Keratinocyte (primary cell): ENCODE measurements at places on chromosomes 5 and 9.

GRCh38 chr5:5542654-5543053 lies 120.2 kb downstream of the ICE1 start:
- no peaks in the 10 kb centered on the region for H3K4me1 ChIP-seq
- DNase-seq, result no peak
- no peak overlapping the region for H3K4me3 ChIP-seq
- H3K27ac ChIP-seq, result no peak overlapping the region
- H3K27me3 ChIP-seq, result no peaks in the 10 kb centered on the region

DNA sequence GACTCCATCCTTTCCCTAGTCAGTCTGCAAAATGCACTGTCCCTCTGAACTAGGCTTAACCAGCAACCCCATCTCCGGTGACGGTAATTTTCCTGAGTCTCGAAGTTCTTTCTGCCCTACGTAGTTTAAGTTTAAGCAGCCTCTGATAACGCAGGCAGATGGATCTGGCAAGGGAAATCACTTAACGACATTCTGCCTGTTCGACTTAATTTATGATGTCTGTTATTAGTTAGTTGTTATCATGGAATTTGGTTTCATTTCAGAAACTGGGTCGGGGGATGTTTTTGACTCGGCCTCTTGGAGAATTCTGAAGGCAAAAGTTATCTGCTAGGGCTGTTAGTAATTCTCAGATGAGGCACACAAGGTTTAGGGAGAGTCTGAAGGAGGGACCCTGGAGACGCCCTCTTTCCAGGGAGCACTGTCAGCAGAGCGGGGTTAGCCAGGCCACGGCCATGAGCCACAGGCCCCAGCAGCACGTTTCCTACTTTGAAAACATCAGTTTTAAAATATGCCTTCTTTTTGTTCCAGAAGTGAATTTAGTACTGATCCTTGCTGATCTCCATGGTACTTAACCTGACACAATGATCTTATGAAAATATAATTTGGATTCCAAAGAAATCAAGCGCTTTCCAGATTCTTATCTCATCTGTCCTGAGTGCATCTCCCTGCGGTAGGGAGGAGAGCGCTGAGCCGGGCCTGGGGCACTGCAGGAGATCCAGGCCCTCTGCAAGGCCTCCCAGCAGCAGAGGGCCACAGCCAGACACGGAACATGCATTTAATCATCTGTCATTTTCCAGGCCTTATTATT lies 171.0 kb upstream of the OTULINL start:
- peaks cover 13% of the 10 kb centered on the region for H3K4me1 ChIP-seq
- no peaks in the 10 kb centered on the region for H3K27me3 ChIP-seq
- no peak for DNase-seq
- peaks cover 55% of the 10 kb centered on the region for H3K36me3 ChIP-seq

- H3K27ac ChIP-seq, result no peak overlapping the region
- H3K4me1 ChIP-seq, result no peaks in the 10 kb centered on the region
- H3K27me3 ChIP-seq, result no peaks in the 10 kb centered on the region
- no peaks in the 10 kb centered on the region for H3K36me3 ChIP-seq
These were observed 236.2 kb downstream of the IRX2 start for GRCh38 chr5:2515180-2515764.

DNA sequence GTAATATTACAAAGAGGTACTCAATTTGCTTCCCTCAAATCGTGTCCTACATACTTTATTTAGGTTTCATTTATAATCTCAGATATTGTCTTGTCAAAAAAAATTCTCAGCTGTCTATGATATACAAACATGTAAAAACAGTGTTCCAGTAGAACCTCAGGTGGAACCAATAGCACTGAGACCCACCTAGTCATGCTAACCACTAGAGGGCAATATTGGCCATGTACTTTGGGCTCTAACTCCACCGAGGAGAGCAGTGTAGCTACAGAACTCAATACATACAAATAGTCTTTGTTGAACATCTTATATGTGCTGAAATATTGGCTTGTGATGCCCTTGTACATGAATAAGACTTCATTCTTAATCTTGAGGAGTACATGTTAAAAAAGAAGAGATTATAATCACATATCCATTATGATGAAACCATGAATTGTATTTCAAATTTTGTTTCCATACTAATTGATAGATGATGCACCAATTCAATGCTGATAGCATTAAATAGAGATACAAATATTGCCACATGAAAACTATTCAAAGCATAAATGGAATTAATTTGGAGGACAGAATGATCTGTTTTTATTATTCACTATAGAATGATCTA lies 71.2 kb upstream of the CNTLN start:
- no peak overlapping the region for H3K4me3 ChIP-seq
- no peak for DNase-seq
- H3K36me3 ChIP-seq, result no peaks in the 10 kb centered on the region
- no peak overlapping the region for H3K27ac ChIP-seq
- no peaks in the 10 kb centered on the region for H3K27me3 ChIP-seq

DNA sequence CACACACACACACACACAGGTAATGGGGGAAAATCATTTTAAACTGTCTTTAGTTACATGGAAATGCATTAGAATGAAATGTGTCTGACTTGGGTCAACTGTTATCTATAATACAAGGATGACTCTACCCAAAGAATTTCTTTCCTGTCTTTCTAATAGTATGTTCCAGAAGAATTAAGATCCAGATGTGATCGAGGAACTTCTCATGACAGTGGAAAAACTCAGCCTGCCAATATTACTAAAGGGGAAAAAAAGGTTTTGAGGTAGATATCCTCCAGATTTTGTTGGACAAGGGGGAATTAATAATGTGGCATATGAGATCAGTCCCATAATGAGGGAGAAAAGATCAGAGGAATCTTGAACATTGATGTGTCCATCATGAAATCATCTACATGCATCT lies 190.6 kb upstream of the MAP3K1 start:
- H3K36me3 ChIP-seq, result no peaks in the 10 kb centered on the region
- peaks cover 2% of the 10 kb centered on the region for H3K4me1 ChIP-seq
- no peak for DNase-seq
- no peak overlapping the region for H3K4me3 ChIP-seq
- H3K27me3 ChIP-seq, result no peaks in the 10 kb centered on the region

DNA sequence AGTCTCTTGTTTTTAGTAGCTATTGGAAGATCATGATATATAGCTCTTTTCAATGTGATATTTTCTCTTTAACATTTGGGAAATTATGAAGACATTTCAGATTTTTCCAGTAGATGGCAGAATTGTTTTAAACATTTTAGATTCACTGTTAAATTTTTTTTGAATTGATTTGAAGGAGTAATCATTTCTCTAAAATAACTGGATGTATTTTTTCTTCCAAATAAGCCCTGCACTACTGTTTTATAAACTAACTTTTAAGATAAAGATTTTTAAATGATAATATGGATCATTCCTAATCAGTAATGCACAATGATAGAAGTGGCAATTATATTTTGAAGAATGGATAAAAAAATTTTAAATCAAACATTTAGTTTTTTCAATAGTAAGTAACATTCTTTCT lies 14.2 kb downstream of the NDUFAF2 start:
- H3K27ac ChIP-seq, result no peak overlapping the region
- H3K36me3 ChIP-seq, result no peaks in the 10 kb centered on the region
- H3K4me3 ChIP-seq, result no peak overlapping the region

DNA sequence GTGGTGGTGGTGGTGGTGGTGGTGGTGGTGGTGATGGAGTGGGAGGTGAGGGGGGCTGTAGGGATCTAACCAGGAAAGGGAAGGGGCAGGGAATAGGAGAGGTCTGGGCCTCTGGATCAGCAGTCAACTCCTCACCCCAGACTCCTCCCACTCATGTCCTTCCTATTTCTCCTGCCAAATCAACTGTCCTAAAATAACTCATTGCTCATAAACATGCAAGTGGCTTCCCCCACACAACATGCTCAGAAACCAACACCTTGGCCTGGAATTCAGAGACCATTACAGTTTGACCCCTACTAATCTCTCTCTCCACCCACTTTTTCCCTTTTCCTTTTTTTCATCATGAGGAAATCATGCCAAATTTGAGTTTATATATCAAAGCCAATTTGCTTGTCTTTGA lies 8.4 kb upstream of the FSD1L start:
- H3K4me1 ChIP-seq, result peaks cover 2% of the 10 kb centered on the region
- no peak overlapping the region for H3K27ac ChIP-seq
- H3K27me3 ChIP-seq, result no peaks in the 10 kb centered on the region
- no peak overlapping the region for H3K4me3 ChIP-seq

- no peak overlapping the region for H3K27ac ChIP-seq
- no peaks in the 10 kb centered on the region for H3K4me1 ChIP-seq
- H3K36me3 ChIP-seq, result no peaks in the 10 kb centered on the region
- H3K4me3 ChIP-seq, result no peak overlapping the region
- no peak for DNase-seq
These were observed 193.4 kb downstream of the EDIL3 start for GRCh38 chr5:84191281-84191680.

DNA sequence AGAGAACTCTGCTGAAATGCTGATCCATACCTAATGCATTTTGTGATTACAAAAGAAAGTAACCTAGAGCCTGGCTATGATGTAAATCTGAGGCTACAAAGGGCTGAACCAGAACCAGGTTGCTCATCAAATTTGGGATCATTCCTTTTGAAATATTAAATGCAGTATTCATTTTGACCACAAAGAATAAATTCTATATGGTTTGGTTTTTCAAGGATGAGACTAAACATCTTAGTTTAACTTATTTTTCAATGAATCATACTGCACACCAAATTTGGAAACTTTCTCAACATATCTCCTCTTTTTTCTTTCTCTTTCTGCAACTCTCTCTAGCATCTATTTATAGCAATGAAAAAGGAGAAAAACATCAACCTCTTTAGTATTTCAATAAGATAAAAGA lies 46.5 kb downstream of the CEMIP2 start:
- no peaks in the 10 kb centered on the region for H3K27me3 ChIP-seq
- peaks cover 27% of the 10 kb centered on the region for H3K4me1 ChIP-seq
- H3K4me3 ChIP-seq, result no peak overlapping the region
- H3K27ac ChIP-seq, result no peak overlapping the region
- DNase-seq, result no peak

- H3K4me3 ChIP-seq, result no peak overlapping the region
- H3K4me1 ChIP-seq, result no peaks in the 10 kb centered on the region
- no peaks in the 10 kb centered on the region for H3K27me3 ChIP-seq
- DNase-seq, result no peak
These were observed 252.5 kb downstream of the TRIM32 start for GRCh38 chr9:116939614-116940013.

DNA sequence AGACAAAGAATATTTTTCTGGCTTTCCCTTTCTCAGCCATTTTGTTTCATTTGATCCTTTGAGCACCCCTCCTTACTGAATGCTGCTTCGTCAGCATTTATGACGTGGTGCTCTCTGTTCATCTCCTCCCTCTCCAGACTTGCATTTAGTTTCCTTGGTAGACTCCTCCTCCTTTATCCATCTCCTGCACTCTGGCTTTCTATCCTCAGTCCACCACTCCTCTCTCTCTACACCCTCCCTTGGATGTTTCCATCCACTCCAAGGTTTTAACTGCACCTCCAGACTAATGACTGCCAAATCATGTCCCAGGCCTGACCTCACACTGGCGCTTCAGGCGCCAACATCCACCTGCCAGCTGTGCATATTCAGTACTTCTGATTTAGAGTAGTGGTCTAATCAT lies 245.4 kb downstream of the RAB3C start:
- no peaks in the 10 kb centered on the region for H3K36me3 ChIP-seq
- no peak overlapping the region for H3K27ac ChIP-seq
- H3K4me3 ChIP-seq, result no peak overlapping the region

DNA sequence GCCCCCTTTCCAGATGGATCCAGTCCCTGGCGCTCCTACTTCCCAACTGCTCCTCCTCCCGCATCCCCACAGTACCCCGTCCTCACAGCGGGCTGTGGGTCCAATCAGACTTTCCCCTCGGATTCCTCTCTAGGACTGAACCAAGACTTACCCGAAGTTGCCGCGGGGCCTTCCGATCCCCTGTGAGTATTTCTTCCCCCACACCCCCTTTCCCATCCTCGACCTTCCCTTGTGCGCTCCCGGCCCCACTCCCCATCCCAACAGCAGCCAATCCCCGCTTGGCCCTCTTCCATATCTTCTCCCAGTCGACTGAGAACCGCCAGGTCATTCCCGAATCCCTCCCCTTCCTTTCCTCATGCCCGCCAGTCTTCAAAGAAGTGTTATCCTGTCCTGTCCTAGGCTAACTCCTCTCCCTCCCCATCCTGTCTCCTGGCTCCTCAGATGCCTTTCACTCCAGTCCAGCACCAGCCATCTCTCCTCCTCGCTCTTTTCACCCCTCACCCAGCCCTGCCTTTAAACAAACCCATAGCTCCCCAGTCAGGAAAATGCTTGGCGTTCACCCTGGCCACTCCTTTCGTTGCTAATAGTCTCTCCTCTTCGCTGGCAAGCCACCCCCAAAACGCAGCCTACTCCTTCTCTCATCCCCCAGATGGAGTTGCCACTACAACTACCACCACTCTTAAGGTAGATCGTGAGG lies 646 bp downstream of the SWI5 start:
- H3K4me1 ChIP-seq, result peaks cover 16% of the 10 kb centered on the region
- H3K27me3 ChIP-seq, result no peaks in the 10 kb centered on the region
- H3K4me3 ChIP-seq, result peak overlapping the region; percentile 92
- peak overlapping the region; percentile 73 for H3K27ac ChIP-seq
- peaks cover 12% of the 10 kb centered on the region for H3K36me3 ChIP-seq

DNA sequence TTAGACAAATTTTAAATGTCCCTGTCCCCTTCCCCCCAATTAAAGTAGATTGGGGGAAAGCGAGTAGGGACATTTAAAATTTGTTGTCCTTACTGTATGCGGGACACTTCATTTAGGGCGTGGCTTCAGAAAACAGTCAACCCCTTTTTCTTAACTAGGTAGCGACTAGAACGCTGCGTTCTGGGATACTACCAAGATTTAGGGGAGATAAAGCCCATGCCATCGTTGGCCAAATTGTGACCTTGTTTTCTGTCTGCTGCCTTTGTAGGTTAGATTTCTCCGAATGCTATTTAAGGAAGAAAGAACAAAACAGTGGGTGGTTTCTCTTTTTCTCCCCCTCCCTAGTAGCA lies 1.2 kb downstream of the CKS2 start:
- H3K27me3 ChIP-seq, result no peaks in the 10 kb centered on the region
- peaks cover 26% of the 10 kb centered on the region for H3K4me1 ChIP-seq
- no peak for DNase-seq
- peak overlapping the region; percentile 90 for H3K27ac ChIP-seq
- peak overlapping the region; percentile 90 for H3K4me3 ChIP-seq
- H3K36me3 ChIP-seq, result peaks cover 15% of the 10 kb centered on the region

GRCh38 chr9:87684627-87685219 lies 41.2 kb upstream of the CTSL start:
- H3K4me3 ChIP-seq, result no peak overlapping the region
- no peaks in the 10 kb centered on the region for H3K36me3 ChIP-seq
- no peaks in the 10 kb centered on the region for H3K27me3 ChIP-seq
- H3K27ac ChIP-seq, result no peak overlapping the region
